ENCODE measurements at places on chromosomes 5 and 9.

- H3K4me3 ChIP-seq: no peak overlapping the region
- DNase-seq: peak; percentile 26
- H3K27me3 ChIP-seq: no peaks in the 10 kb centered on the region
- no peak overlapping the region for H3K27ac ChIP-seq
Observed at GRCh38 chr9:1994180-1994579, 21.0 kb upstream of the SMARCA2 start.

- no peak overlapping the region for H3K27ac ChIP-seq
- H3K4me1 ChIP-seq: no peaks in the 10 kb centered on the region
- H3K27me3 ChIP-seq: no peaks in the 10 kb centered on the region
- H3K4me3 ChIP-seq: no peak overlapping the region
Observed at GRCh38 chr5:33649549-33650482, 209.1 kb downstream of the TARS1 start.

GRCh38 chr9:1233568-1233967 lies 183.4 kb downstream of the DMRT2 start:
- no peak for DNase-seq
- no peaks in the 10 kb centered on the region for H3K4me1 ChIP-seq
- no peaks in the 10 kb centered on the region for H3K36me3 ChIP-seq
- no peak overlapping the region for H3K27ac ChIP-seq
- H3K27me3 ChIP-seq: no peaks in the 10 kb centered on the region

DNA sequence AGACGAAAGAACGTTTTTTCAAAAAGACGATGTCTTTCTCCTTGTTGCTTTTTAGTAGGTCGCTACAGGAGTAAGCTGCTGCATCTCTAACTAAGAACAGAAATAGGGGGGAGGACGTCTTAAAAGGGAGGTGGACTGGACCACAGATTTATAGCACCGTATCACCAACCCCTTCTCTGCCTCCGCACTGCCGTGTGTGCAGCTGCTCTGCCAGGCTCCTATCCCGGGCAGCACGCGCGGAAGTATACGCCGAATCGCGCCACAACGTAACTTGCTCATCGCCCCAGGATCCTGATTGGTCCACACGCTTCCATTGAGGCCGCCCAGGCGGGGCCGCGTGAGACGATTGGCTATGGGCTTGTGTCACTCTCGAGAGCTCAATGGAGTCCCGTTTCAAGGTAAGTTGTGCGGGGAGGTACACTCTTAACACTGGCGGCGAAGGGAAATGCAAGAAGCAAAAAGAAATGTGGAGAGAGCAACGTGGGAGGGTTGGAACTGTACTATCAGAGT lies at the start of gene ELAVL2:
ELAVL2 (minus strand) TSS at position 121 of the 510 bp plus-strand sequence. CDS start 64,006 bp downstream, outside the sequence.
- H3K4me1 ChIP-seq: no peaks in the 10 kb centered on the region
- no peak within 1 kb of the TSS for H3K4me3 ChIP-seq
- peaks cover 87% of the 10 kb centered on the region for H3K27me3 ChIP-seq
- H3K27ac ChIP-seq: no peak within 1 kb of the TSS
- DNase-seq: no peak

- no peaks in the 10 kb centered on the region for H3K27me3 ChIP-seq
- no peaks in the 10 kb centered on the region for H3K36me3 ChIP-seq
- H3K4me1 ChIP-seq: no peaks in the 10 kb centered on the region
- no peak overlapping the region for H3K27ac ChIP-seq
Observed at GRCh38 chr5:171702135-171702770, 83.4 kb upstream of the SMIM23 start.

DNA sequence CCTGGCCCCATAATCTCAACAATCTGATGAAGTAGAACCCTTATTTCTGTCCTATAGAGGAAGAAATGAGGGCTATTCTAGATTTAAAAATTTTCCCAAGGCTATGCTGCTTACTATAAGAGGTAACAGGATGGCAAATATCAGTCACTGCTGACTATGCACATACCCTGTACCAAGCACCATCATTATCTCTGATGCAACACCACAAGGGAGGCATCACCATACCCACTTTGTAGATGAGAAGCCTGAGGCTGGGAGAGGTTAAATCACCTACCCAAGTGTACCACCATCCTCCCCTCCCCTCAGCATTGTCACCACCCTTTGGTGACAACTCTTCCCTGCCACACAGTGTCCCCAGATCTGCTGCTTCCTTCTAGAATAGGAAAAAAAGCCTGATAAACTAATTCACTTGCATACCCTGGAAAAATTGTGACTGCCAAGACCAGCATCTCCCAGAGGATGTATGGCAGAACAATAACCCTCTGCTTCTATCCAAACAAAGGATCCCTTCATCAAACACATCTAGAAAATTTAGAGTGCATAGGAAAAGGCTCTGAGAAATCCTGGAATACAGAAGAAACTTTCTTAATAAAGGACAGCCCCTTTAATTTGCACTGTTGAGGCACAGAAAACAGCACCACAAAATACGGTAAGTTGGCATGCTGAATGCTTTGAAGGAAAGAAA lies 48.3 kb downstream of the PRRC1 start:
- H3K27me3 ChIP-seq: no peaks in the 10 kb centered on the region
- H3K36me3 ChIP-seq: no peaks in the 10 kb centered on the region
- no peak overlapping the region for H3K27ac ChIP-seq
- DNase-seq: no peak
- H3K4me3 ChIP-seq: no peak overlapping the region
- H3K4me1 ChIP-seq: peaks cover 3% of the 10 kb centered on the region

GRCh38 chr5:179217356-179217755 lies 127.9 kb downstream of the ADAMTS2 start:
- DNase-seq: no peak
- H3K27me3 ChIP-seq: no peaks in the 10 kb centered on the region
- H3K27ac ChIP-seq: no peak overlapping the region
- no peaks in the 10 kb centered on the region for H3K4me1 ChIP-seq
- no peak overlapping the region for H3K4me3 ChIP-seq

DNA sequence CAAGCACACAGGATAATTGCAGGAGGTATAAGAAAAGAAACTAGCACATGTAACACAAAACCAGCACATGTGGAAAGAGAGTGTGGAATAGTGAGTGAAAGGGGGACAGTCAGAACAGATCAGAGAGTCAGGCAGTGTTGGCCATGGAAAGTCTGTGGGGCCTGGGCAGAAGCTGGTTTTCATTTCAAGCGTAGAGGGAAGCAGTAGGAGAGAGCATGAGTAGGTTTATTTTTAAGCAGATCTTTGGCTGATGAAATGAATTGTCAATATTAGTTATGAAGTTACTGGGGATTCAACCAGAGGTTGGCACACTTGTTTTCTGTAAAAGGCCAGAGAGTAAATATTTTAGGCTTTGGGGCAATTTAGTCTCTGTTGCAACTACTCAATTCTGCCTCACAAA lies 283.1 kb downstream of the SMARCA2 start:
- no peak overlapping the region for H3K27ac ChIP-seq
- H3K4me1 ChIP-seq: no peaks in the 10 kb centered on the region
- DNase-seq: no peak
- no peaks in the 10 kb centered on the region for H3K36me3 ChIP-seq
- H3K27me3 ChIP-seq: no peaks in the 10 kb centered on the region

- peak overlapping the region; percentile 50 for H3K27ac ChIP-seq
- H3K36me3 ChIP-seq: peaks cover 49% of the 10 kb centered on the region
- no peaks in the 10 kb centered on the region for H3K27me3 ChIP-seq
- peaks cover 56% of the 10 kb centered on the region for H3K4me1 ChIP-seq
- no peak overlapping the region for H3K4me3 ChIP-seq
- DNase-seq: no peak
Observed at GRCh38 chr9:33040792-33041431, 15.8 kb downstream of the DNAJA1 start.

GRCh38 chr5:158022393-158022792 lies 163.4 kb upstream of the CLINT1 start:
- H3K4me3 ChIP-seq: no peak overlapping the region
- H3K27me3 ChIP-seq: no peaks in the 10 kb centered on the region
- no peak for DNase-seq
- H3K27ac ChIP-seq: no peak overlapping the region
- H3K36me3 ChIP-seq: no peaks in the 10 kb centered on the region
- H3K4me1 ChIP-seq: no peaks in the 10 kb centered on the region

- no peak for DNase-seq
Observed at GRCh38 chr9:108836781-108837180, 19.0 kb downstream of the ACTL7B start.

DNA sequence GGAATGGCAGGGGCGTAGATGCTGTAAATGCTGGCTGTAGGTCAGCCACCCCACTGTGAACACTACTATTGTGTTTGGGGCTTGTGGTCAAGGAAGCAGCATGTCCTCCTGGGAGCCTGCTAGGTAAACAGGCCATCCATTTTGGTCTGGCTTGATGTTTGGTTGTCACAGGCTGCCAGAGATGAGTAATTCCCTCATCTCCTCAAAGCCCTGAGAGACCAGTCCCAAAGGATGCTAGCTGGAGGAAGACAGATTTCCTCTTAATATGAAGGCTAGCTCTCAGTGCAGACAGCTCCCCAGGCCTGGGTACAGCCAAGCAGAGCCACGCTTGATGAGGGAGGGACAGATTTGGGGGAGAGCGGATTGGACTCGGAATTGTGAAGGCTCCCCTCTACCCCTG lies 72.5 kb upstream of the MAP1B start:
- no peaks in the 10 kb centered on the region for H3K4me1 ChIP-seq
- no peak overlapping the region for H3K4me3 ChIP-seq
- peaks cover 2% of the 10 kb centered on the region for H3K27me3 ChIP-seq
- no peak for DNase-seq
- H3K27ac ChIP-seq: no peak overlapping the region
- H3K36me3 ChIP-seq: no peaks in the 10 kb centered on the region

DNA sequence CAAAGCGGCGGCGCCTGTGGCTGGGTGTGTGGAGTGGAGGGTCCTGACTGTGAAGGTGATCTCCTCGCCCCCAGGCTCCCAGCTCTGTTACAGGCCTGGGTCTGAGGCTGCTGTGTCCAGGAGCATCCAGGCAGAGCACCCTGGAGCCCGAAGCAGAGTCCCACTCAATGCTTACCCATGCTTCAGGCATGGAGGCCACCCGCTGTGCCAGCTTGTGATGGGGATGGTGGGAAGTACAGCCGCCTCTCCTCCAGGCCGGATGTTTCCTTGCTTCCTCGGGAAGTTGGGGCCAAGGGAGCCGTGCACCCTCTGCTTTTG lies 255.9 kb upstream of the IRX1 start:
- no peaks in the 10 kb centered on the region for H3K4me1 ChIP-seq
- H3K36me3 ChIP-seq: no peaks in the 10 kb centered on the region
- H3K27ac ChIP-seq: no peak overlapping the region
- no peak overlapping the region for H3K4me3 ChIP-seq
- DNase-seq: no peak

GRCh38 chr5:123943151-123943550 lies 431.2 kb downstream of the CSNK1G3 start:
- H3K4me1 ChIP-seq: no peaks in the 10 kb centered on the region
- no peak for DNase-seq
- no peak overlapping the region for H3K4me3 ChIP-seq
- H3K36me3 ChIP-seq: no peaks in the 10 kb centered on the region

DNA sequence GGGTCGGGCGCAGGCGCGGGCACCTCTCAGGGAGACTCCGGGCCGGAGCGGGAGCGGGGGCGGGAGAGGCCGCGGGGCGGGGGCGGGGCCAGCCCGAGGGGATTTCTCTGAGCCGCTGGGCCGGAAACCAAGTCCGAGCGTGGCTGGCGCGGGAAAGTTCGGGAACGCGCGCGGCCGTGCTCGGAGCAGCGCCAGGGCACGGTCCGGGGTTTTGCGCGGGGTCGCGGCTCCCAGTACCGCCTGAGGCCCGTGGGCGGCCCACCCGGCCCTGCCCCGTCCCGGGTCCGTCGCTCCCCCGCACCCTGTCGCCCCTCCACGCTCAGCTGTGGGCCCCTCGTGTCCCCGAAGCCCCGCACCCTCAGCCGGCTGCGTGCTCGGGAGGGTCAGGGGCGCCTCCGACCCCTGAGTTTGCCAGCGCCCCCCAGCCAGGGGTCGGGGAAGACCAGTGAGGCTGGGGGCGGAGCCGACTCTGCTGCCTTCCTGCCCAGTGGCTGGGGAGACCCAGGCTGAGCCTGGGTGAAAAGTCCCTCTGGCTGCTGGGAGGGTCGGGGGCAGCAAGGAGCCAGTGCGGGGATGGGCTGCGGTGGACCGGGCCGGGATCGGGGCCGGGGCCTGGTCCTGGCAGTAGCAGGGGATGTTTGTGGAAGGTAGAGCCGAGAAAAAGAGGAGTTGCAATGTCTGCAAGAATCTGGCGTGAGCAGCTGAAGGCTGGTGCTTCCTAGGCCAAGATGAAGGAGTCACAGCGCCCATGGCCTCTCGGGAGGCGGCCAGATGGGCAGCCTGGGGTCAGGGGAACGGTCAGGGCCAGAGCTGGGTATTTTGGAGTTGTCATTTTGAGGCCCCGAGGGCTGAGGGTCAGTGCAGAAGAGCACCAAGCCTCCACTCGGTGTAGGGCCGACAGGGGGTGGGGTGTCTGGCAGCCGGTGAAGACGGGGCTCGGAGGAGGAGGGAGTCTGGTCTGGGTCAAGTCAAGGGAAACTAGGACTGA lies 588 bp downstream of the TRAF2 start:
- peaks cover 25% of the 10 kb centered on the region for H3K4me1 ChIP-seq
- peak; percentile 51 for DNase-seq
- no peaks in the 10 kb centered on the region for H3K36me3 ChIP-seq
- no peaks in the 10 kb centered on the region for H3K27me3 ChIP-seq

- peaks cover 28% of the 10 kb centered on the region for H3K4me1 ChIP-seq
- no peak overlapping the region for H3K4me3 ChIP-seq
- peaks cover 92% of the 10 kb centered on the region for H3K27me3 ChIP-seq
- H3K36me3 ChIP-seq: no peaks in the 10 kb centered on the region
Observed at GRCh38 chr5:159105145-159106053, 5.7 kb upstream of the EBF1 start.

DNA sequence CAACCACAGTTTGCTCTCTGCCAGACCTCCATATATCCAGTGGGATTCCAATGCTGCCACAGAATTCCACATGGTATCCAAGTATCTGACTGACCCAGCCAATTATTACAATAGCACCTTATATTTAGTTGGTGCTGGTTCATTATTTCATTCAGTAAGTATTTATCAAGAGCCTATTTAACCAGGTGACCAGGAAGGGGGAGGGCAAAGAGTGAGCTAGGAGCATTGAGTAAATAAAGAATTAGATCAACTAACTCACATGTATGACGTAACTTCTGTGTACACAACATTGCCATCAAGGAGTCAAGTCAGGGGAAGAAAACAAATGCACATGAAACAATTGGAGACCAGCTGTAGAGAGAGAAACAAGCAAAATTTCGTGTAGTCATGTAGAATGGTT lies 207.1 kb upstream of the PAPPA start:
- no peaks in the 10 kb centered on the region for H3K4me1 ChIP-seq
- no peak overlapping the region for H3K27ac ChIP-seq
- no peak overlapping the region for H3K4me3 ChIP-seq
- H3K36me3 ChIP-seq: no peaks in the 10 kb centered on the region

- no peak overlapping the region for H3K4me3 ChIP-seq
- H3K36me3 ChIP-seq: peaks cover 68% of the 10 kb centered on the region
- H3K27me3 ChIP-seq: no peaks in the 10 kb centered on the region
- no peaks in the 10 kb centered on the region for H3K4me1 ChIP-seq
- no peak for DNase-seq
- no peak overlapping the region for H3K27ac ChIP-seq
Observed at GRCh38 chr9:98020476-98021145, 35.9 kb upstream of the NANS start.

Data from CD14-positive monocyte (primary cell).